T-helper 2 cell treated with Interferon-gamma antibody and Interleukin-4, amounts not matched to agents 5 μg/mL and 100 μg/mL, for 36 hours (primary cell): ENCODE measurements at places on chromosomes 2 and 18.

- DNase-seq, result no peak
Observed at GRCh38 chr18:23069481-23069880, 65.8 kb upstream of the CABLES1 start.

DNA sequence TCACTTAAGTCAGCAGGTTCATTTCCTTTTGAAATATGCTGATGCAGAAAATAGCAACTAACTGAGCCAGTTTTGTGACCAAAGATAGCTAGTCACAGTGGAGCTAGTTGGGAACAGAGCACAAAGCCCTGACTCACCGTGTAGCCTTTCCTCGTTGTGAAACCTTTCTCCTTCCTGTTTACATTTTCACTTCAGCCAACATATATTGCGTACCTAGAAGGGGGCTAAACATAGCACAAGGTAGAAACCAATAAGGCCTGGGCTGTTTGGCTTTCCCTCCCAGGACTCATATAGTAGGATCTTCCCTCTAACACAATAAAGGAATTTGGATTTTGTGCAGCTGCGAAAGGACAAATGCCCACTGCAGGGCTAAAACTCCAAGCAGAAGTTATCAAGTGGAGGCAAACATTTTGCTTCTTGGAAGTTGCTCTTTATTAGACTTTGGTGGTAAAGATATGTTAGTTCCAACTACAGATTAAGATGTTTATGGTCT lies 24.5 kb upstream of the LPIN2 start:
- peak; percentile 36 for DNase-seq

DNA sequence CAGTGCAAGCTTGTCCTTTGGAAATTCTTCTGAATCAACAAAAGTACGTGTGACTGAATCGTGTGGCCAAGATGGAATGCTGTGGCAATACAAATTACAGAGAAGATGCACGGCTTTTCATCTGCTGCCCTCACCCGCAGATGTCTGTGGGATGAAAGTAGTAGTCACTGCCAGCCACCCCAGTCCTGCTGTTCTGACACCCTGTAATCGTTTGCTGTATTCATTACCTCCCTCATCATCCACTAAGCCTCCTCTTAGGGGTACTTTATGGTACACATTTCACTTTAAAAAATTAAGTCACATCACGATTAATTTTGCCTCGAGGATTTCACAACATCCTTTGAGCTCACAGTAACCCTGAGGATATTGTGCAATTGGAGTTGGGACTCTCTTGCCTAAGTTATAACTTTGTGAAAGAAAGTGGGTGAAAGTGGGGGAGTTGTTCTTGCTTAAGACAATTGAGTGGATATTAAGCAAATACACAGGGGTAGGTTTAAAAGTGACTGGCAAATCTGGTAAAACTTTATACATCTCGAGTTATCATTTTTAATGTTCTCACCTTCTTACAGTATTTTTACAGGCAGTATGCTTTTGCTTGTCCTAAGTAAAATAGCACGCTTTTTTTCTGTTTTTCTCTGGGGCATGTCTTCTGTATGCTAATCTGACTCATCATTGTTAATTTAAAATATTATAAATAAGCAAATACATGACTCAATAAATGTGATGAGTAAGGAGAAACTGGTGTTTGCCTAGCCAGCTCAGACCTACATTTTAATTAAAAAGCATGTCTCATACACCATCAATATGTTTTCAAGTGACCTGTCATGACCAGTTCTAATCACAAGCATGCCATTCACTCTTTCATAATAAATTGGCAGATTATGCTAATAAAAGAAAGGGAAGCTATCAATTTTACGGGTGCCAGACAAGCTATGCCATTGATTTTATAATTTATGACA lies 680.9 kb downstream of the IRS1 start:
- DNase-seq, result no peak

DNA sequence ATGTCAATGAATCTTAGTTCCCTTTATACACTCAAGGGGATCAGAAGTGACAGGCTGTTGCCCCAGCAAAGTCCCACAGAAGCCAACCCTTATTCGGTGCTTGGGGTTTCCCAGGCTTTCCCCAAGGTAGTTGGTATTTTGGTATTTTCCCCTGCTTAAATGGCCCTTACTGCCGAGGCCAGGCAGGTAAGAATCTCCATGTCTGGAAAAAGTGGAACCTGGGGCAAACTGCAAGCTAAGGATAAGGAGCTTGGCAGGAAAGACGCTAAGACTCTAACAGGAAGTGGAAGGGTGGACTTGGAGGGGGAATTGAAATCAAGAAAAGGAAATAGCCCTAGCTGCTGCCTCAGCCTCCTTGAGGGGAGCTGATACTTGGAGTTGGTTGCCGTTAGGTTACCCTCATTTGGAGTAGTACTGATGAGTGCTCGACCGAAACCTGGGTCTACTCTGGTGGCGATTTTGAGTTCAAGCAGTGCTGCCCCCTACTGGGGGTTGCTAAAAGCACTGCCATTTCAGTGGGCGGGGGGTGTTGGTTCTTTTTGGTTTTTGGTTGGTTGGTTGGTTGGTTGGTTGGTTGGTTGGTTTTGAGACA lies 3.3 kb upstream of the GPBAR1 start:
- DNase-seq, result peak; percentile 57
